Stimulated activated CD4-positive, alpha-beta T cell treated with anti-CD3 and anti-CD28 coated beads, Interleukin-4, amount 100 ng/mL, for 24 hours (primary cell): ENCODE measurements at places on chromosomes 5 and 9.

DNA sequence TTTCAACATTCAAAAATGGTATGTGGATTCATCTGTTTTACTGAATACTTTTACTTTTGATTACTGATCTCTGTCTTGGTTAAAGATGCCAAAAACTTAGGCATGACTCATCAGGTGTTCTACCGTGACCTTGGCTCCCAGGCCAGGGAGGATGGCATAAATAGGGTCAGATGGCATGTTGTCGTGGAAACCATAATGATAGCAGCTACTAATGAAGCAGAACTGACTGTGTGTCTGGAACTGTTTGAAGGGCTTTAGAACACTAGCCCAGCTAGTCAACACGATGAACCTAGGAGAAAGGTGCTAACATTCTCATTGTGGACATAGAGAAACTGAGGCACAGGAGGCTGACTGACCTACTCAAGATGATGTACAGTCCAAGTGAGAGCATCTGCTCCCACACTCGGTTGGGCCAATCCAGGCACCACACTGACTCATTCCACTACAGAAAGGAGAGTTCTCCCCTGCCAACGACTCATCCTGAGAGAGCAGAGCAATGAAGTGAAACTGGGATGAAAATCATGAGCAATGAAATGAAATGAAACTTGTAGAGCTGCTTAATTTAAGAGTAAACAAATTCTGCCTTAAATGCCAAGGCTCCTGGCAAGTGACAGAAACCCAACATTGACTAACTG is 116.0 kb downstream of the TENT4A start:
- DNase-seq: peak; percentile 70

GRCh38 chr9:124216474-124217176 is 41.1 kb upstream of the NEK6 start:
- DNase-seq: peak; percentile 65

DNA sequence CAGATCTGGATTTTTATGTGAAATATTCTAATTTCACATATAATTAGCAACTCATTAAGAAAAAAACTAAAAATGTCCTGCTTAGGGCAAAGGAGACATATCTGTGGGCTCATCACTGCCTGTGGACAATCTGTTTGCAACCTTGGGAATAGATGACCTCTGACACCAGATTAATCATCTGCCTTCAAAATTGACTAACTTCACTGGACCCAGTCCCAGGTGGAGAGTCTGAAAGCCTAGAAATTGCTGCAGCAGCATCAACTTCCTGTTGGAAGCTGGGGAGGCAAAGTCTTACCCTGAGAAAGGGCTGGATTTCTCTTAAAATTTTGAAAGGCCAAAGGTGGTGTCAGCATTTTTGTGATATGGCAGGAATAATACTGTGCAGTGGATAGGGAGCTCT is 76.3 kb upstream of the TNC start:
- no peak for DNase-seq

GRCh38 chr5:78561261-78561660 is 87.3 kb downstream of the LHFPL2 start:
- DNase-seq: no peak

GRCh38 chr5:176583076-176583475 is 26.9 kb downstream of the GPRIN1 start:
- no peak for DNase-seq

- no peak for DNase-seq
Measured at GRCh38 chr5:151692312-151692711, 5.6 kb upstream of the SPARC start.

- DNase-seq: no peak
Measured at GRCh38 chr9:87857141-87857947, 25.3 kb upstream of the SPATA31E1 start.

DNA sequence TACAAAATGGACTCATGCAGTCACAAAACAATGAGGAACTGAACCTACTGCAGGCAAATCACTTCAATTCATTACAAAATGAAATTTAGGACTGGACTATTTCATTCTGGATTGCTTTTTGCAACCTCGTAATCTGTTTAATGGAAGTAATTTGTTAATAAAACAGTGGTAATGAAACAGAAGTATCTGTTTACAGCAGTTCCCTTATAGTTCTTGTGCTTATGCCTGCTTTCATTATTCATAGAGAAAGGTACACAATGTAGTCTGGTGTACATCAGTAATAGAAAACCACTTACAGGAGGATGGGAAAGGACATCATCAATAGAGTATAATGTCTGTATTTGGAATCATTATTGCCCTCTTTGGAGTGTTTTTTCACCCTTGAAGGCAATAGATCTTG is 389.2 kb upstream of the NUDT12 start:
- DNase-seq: no peak

DNA sequence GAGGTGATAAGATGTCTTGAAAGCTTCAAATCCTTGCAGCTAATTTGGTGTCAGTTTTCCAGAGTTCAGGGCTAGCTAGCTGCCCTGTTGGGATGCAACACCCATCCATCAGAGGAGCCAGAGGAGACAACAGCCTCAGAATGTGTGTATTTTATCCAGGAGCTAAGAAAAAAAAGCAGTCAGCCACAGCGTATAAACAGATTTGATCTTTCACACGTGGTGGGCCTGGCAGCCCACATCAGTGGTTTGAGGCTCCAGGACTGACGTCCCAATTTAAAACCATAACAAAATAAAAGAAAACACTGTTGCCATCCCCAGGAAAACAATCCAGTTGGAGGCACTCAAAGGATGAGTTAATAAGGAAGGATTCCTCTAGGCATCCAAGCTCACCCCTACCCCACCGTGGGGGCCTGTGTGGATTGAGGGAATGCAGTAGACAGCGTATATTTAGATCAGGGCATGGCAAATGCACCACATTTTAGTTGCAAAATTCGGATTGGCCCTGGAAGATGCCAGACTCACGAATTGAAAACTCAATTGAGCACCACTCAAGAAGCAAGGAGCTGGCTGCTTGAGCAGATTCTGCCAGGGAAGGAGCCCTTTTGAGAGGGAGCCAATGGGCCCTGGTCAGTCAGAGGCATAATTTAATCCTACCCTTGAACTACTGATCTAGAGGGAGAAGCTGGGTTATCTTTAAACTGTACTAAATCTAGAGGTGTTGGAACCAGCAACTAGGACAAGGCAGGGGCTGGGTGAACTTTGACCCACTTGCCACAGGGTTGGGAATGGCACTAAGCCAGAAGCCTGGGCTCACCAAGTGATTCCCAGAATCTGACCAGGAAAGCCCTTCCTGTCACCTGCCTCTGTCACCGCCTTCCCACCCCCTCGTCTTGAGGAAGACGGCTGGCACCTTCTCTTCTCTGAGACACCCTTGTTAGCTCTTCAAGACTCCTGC is 17.5 kb downstream of the ADRA1B start:
- DNase-seq: no peak

GRCh38 chr9:107637421-107638420 is 148.2 kb upstream of the KLF4 start:
- DNase-seq: no peak

- DNase-seq: no peak
Measured at GRCh38 chr9:136050266-136050700, 44.8 kb downstream of the NACC2 start.

- DNase-seq: no peak
Measured at GRCh38 chr5:123429221-123429954, 6.2 kb upstream of the CEP120 start.

- DNase-seq: no peak
Measured at GRCh38 chr9:123283048-123283408, 14.6 kb upstream of the STRBP start.

- DNase-seq: no peak
Measured at GRCh38 chr5:52870448-52870847, 82.7 kb downstream of the ITGA1 start.

- no peak for DNase-seq
Measured at GRCh38 chr9:134922066-134922931, 4.6 kb upstream of the FCN1 start.

- no peak for DNase-seq
Measured at GRCh38 chr5:141135030-141135717, at the start of gene PCDHB5. TSS of gene PCDHB5 (plus strand) at chr5:141135206. CDS start at chr5:141135435, 229 bp downstream.

DNA sequence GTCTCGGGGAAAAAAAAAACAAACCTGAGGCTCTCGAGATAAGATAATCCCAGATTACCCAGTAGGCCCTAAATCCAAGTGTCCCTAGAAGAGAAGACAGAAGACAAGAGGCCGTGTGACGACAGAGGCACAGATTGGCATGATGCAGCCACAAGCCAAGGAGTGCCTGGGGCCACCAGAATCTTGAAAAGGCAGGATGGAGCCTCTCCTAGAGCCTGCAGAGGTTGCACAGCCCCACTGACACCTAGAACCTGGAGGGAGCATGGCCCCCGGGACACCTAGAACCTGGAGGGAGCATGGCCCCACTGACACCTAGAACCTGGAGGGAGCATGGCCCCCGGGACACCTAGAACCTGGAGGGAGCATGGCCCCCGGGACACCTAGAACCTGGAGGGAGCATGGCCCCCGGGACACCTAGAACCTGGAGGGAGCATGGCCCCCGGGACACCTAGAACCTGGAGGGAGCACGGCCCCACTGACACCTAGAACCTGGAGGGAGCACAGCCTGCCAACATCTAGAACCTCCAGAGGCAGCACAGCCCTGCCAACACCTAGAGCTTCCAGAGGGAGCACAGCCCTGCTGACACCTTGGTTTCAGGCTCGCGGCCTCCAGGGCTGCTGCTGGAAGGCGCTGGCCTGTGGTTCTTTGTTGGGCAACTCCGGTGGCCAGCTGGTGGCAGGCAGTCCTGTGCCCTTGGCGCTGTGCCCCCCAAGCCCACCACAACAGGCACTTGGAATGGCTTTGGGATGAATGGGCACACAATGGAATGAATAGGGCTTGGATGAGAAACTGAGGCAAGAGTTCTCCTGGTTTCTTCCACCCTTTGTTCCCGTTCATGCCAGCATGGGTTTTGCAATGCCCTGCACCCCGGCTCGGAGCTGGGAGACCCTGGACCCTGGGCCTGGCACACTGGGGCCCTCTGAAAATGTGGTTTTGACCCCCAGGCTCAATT is 39.2 kb downstream of the VAV2 start:
- no peak for DNase-seq

- DNase-seq: no peak
Measured at GRCh38 chr5:154258531-154259217, 68.1 kb downstream of the GALNT10 start.

- DNase-seq: no peak
Measured at GRCh38 chr5:114949756-114950155, 220.0 kb downstream of the TRIM36 start.

- DNase-seq: no peak
Measured at GRCh38 chr9:7342229-7342628, 457.3 kb downstream of the DMAC1 start.

GRCh38 chr9:95923794-95924193 is 48.3 kb downstream of the ERCC6L2 start:
- no peak for DNase-seq

GRCh38 chr9:136483589-136484152 is 831 bp upstream of the SEC16A start:
- peak; percentile 94 for DNase-seq
